Effector memory CD8-positive, alpha-beta T cell (primary cell): ENCODE measurements at places on chromosomes 13 and 19.

- DNase-seq, result no peak
Observed at GRCh38 chr13:47218611-47219010, 321.8 kb upstream of the HTR2A start.

GRCh38 chr13:99657848-99658260, 156.6 kb downstream of the TM9SF2 start:
- no peak for DNase-seq

- DNase-seq, result no peak
Observed at GRCh38 chr19:32464279-32464678, 58.7 kb downstream of the DPY19L3 start.

DNA sequence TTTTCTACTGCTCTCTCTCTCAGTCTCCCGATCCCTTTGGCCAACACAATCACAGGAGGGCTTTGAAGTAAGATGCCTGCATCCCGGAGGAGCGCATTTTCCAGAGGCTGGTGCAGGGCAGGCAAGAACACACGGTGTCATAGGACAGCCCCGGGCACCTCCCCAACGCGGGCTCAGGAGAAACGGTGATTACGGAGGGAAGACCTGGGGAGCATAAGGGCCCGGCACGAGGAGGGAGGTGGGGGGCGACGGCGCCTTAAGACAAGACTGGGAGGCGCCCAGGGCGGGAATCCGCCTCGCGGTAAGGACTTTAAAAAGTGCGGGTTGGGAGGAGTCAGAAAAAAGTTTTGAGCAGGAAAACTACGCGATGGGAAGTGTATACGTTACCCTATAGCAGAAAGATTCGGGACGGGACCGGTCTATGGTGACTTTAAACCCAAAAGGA, 18.7 kb upstream of the ZNF888 start:
- DNase-seq, result no peak

DNA sequence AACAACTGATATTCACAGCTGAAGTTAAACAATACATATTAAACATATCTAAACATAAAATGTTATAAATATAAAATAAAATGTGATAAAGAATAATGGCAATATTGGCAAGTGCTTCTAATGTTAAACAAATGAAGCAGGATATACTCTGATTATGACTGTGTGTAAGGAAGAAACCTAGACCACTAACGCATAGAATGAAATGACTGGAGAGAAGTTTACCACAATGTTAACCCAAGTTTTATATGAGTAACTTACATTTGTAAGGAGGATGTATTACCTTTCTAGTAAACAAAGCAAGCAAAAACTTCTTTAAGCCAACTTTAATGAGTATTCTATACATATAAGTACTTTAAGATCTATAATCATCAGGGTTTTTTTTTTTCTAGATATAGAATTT, 43.0 kb downstream of the RB1 start:
- DNase-seq, result no peak

DNA sequence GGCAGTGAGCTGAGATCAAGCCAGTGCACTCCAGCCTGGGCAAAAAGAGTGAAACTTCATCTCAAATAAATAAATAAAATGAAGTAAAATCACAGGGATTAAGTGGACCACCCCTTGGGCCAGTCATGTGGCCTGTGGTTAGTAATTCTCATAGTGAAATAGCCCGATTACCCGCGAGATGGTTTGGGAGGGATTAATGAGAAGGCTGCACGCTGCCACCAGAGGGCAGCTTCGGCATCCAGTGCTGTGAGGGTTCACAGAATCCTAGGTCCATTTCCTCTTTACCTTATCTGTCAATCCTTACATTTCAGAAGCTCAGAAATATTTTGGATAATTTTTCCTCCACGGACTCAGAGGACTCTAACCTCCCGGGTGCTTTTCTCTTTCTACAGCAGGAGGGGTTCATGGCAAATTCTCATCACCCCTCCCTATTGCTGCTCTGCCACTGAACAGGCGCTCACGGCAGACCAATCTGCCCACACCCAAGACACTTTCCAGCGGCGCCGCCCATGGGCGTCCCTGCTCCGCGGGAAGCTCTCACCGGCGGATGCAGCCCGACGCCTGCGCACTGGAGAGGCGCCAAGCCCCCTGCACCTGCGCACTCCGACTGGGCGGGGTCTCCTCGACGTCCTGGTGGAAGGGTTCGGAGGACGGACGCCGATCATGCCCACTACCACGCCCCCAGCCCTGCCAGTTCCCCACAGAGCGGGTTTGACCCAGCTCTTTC, 11.0 kb downstream of the ZNF835 start:
- no peak for DNase-seq

DNA sequence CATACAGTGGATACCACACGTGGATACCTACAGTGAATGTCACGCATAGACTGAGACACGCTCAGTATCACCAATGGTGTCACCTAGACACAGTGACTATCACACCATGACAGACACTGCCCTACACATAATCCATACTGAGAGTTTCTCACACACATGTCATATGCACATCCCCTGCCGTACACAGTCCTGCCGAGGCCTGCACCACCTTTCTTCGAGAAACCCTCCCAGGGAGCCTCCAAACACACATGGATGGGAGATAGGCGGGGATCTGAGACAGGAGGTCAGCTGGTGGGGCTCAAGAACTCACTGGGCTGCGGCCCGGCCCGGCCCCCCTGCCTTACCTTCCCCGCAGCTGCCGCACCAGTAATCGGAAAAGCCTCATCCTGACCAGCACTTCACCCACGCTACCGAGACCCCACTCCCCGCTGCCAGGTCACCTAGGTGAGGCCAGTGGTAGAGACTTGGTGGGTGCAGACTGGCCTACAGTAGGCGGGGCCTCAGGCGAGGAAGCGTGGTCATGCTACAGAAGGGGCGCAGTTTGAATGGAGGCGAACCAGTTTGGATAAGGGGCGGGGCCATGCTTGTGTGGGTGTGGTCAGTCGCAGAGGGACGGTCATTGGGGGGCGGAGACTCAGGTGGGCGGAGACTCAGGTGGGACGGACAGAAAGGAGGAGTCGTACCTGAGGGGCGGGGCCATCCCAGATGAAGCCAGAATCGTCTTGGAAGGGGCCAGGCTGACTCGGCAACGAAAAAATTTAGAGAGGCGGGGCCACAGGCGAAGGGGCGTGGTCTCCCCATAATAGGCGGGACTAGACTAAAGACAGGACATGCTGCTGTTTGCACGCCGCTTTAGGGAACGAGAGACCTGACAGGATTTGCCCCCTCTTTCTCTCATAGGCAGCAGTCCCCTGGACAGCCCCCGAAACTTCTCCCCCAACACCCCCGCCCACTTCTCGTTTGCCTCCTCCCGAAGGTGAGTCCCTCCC, 2.1 kb downstream of the MAST1 start:
- DNase-seq, result no peak

GRCh38 chr19:56218961-56219360, 16.9 kb downstream of the ZSCAN5C start:
- DNase-seq, result no peak

DNA sequence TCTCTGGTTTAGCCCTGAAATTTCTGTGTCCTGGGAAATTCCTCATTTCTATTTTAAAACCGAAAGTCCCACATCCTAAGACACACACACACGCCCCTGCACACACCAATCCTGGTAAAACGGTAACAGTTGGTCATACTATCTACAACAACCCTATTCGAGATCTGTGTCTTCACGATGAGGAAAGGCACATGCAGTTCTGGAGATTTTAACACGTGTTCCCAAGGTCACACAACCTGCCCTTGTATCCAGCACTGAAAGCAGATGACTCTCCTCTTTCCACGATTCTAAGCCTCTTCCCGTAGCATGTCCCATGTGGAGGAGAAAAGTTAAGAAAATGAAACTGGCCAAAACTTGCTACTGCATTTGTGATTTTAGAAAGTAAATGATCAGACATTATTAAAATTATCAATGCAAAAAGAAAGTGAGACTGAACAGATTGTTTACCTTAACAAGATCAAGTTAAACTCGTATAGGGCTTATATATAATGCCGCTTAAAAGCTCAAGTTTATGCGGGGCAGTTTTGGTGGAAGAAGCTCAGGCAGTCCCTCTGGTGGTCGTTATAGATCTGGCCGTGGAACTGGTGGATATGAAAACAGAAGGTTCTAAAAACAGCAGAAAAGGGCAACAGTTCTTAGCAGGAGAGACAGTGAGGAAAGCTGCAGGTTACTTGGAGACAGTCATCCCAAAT, 32.7 kb downstream of the VSTM1 start:
- DNase-seq, result no peak

DNA sequence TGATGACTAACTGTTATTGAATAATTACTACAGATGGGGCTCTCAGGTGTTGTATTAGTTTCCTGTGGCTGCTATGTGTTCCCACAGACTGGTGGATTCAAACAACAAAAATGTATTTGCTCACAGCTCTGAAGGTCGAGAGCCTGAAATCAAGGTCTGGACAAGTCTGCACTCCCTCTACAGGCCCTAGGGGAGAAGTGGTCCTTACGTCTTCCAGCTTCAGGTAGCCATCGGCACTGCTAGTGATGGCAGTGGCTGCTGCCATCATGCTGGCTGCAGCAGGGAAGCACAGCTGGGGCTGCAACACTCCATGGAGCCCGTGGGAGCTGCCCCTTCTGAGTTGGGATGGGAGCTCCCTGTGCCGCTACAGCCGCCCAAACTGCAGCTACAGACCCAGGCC, 1.9 kb downstream of the TEX26 start:
- DNase-seq, result no peak

DNA sequence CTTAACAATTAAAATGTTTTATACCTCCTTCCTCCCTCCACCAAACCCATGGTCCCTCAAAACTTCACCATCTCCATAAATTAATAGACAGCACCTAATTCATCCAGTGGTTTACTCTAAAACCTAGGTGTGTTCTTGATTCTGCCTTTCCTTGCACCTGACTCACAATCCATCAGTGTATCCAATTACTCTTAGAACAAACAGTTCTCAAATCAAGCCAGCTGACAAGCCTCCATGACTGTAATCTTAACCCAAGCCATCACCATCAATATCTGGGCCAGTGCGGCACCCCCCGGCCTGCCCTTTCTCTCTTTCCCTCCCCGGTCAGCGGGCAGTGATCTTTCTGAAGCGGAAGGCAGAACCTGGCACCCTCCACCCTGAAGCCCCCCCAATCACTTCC, 75.6 kb downstream of the TNFRSF19 start:
- DNase-seq, result no peak

DNA sequence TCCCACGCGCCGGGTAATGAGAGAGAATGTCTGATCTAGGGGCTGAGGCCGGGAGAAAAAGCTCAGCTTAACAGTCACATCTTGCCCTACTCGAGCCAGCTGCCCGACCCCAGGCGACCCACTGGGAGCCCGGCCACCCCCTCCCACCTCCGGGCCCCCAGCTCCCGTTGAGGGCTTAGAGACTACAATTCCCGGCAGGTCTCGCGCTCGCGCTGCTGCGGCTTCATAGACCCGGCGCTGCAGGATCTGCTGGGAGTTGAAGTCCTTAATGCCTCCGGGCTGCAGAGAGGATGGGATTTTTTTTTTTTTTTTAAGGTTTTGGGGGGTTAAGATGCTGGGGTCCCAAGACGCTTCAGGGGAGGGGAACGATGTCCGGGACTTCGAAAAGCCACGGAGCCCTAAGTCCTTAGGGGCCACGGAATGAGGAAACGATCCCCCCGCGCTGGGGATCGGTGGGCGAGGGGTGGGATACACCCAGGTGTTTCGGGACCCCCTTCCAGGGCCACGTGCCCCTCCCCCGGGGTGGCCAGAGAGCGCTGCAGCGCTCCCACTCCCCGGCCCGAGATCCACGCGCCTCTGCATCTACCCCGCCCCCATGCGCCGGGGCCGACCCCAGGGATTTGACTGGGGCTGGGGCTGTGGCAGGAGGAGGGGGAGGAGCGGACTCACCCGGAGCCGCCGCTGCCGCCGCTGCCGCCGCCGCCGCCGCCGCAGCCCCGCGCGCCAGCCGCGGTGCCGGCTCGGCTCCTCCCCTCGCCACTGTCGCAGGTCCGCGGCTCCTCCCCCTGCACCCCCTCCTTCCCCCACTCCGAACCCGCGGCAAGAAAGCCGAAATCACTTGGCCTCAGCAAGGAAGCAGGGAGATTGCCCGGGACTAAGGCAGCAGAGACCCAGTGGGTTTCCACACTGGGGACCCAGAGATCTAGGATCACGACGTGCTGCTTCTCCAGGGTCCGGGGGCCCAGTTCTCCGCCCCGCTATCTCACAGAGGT, at the start of gene SYT3:
Gene SYT3 (minus strand): TSS at position 761 of the 992 bp plus-strand sequence. CDS start 2,470 bp downstream, outside the sequence.
- no peak for DNase-seq

GRCh38 chr19:47469719-47470118, 2.0 kb downstream of the SLC8A2 start:
- DNase-seq, result no peak

GRCh38 chr13:62207388-62207787, 791.7 kb upstream of the PCDH20 start:
- DNase-seq, result no peak

DNA sequence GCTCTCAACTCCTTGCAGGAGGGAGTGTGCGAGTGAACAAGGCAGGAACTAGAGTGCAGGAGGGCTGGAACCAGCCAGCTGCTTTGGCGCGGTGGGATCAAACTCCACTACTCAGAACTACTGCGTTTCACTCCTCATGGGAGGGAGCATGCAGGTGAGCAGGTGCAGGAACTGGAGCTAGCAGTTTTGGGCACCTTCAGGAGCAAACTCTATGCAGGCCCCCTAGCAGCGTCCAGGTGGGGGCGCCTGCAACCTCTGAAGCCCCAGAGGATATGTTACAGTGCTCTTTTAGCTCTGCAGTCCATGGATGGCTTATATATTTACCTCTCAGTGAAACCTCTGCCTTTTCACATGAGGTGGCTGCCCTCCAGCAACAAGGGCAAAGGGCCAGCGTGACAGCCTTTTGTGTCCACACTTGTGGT, 1303.4 kb downstream of the PCDH9 start:
- DNase-seq, result no peak

DNA sequence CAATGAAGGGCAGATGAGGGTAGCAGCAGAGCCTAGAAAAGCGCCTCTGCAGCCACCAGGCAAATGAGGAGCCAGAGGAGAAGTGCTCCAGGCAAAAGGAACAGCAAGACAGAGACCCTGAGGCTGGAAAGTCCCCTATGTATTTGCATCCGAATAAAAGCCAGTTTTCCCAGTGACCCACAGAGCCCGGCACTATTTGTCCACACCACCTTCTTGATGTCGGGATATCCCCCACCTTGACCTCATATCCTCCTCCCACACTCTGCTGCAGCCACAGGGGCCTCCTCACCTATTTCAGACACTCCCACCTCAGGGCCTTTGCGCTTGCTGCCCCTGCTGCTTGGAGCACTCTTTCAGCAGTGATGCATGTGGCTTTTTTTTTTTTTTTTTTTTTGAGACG, 6.6 kb downstream of the ATG4D start:
- DNase-seq, result no peak

- no peak for DNase-seq
Observed at GRCh38 chr13:83796364-83796763, 85.9 kb downstream of the SLITRK1 start.

- DNase-seq, result no peak
Observed at GRCh38 chr13:98994896-98995295, 17.0 kb upstream of the DOCK9 start.

DNA sequence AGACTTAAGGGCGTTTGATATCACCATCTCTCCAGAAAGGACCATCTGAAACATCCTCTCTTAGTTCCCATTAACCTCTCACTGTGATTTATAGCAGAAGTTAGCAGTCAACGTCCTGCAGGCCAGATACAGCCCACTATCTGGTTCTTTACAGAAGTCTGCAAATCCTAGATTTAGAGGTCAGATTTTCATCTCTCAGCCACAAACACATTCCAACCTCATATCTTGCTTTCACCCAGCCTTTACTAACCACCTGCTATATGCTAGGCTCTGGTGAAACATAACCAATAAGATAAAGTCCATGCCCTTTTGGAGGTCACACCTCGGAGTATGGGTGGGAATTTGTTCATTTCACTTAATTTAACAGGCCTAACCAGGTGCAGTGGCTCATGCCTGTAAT, 76.8 kb upstream of the CACNA1A start:
- no peak for DNase-seq
